ENCODE measurements at places on chromosomes 6 and 20. TPM values are rescaled to one million over a fixed set of nuclear protein-coding genes. Genes with fewer than 3 reads are reported as not detected.

CALHM4 gene
- not detected for total RNA-seq

FRK gene
- 0.46 TPM for total RNA-seq

BPIFB1 gene
- not detected for total RNA-seq

ZNF311 gene
- 0.40 TPM for total RNA-seq

MMS22L gene
- total RNA-seq = 19.3 TPM

CD83 gene
- total RNA-seq = 13.0 TPM

DNA sequence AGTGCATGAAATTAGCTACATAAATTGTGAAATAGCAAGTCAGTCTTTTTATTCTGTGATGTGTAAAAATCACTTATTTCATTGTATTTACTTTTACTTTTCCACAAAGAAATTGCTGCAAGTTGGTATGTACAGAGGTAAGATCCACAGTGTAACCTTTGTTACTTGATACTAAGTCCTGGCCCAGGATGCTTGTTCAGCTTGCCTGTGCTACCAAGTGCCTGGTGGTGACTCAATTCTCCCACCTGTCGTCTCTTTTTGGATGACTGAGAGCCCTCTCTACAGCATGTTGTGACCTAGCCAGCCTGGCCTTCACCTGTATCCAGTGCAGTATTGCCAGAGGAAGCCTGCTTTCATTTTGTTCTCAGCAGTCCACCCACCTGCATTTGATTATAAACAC, 54.9 kb downstream of the ANKRD6 start:
- H3K4me1 ChIP-seq = no peaks in the 10 kb centered on the region
- H3K27ac ChIP-seq = no peak overlapping the region
- DNase-seq = no peak
- H3K4me3 ChIP-seq = no peak overlapping the region

DNA sequence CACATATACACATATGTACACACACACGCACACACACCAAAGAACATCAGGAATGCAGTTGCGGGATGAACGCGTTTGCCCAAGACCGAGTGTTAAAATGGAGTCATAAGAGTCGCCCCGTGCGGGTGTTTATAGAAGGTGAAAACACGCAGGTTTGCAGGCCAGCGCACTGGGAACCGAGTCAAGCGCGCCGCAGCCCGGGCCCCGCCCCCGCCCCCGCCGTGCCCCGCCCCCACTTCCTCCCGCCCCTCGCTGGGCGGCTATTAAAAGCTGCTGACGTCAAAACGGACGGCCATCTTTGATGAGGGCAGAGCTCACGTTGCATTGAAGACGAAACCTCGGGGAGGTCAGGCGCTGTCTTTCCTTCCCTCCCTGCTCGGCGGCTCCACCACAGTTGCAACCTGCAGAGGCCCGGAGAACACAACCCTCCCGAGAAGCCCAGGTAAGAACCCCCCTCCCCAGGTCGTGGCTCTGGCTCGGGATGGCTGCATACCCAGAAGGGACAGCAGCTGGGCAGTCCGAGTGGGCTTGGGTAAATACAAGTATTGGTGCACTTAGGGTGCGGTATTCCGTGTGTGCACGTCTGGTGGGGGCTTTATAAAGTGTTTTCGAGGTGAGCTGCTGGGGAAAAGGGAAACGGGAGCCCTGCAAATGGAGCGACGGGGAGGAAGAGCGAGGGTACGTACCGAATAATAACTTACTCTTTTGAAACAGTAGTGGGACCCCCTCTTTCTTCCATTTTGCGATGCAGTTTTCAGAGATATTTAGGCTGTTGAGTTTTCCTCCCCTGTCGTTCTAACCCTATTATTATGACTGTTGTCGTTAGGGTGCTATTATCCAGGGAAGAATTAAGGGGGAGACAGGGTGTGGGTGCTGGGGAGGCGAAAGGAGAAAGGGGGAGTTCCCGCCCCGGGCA, at the start of gene SNAP25:
Gene SNAP25 (plus strand): TSS at position 295 of the 916 bp plus-strand sequence. CDS start 56,662 bp downstream, outside the sequence.
- no peak within 1 kb of the TSS for H3K27ac ChIP-seq
- H3K4me3 ChIP-seq = no peak within 1 kb of the TSS
- H3K36me3 ChIP-seq = no peaks in the 10 kb centered on the region
- no peaks in the 10 kb centered on the region for H3K4me1 ChIP-seq
- DNase-seq = peak; percentile 26

GRCh38 chr6:165515963-165516624, 146.9 kb downstream of the PDE10A start:
- H3K4me3 ChIP-seq = no peak overlapping the region
- peaks cover 9% of the 10 kb centered on the region for H3K4me1 ChIP-seq
- H3K27ac ChIP-seq = peak overlapping the region; percentile 41

DNA sequence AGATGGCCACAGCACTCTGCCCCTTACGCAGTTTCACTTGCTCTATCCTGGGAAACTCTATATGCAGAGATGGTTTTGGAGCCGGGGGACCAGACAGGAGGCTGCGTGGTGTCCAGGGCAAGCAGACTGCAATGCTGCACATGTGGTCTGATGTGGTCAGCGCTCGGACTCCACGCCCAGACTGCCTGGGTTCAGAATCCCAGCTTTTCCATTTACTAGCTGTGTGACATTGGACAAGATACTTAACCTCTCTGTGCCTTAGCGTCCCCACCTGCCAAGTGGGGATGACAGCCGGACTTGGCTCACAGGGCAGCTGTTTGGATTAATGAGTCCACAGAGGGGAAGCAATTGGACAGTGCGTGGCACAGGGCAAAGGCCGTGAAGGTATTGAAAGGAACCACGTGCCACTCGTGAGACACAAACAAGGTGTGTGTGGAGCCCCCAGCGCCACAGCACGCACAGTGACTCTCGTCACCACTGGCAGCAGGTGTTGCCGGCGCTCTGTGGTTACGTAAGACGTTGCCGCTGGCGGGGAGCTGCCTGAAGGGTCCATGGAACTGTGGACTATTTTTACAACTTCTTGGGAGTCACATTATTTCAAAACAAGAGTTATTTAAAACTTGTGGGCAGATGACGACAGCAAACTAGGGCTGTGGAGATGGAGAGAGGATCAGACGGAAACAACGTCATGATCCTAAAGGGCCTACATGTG, 201.4 kb downstream of the PREX1 start:
- H3K36me3 ChIP-seq = no peaks in the 10 kb centered on the region
- H3K4me3 ChIP-seq = no peak overlapping the region

NFATC2 gene
- 12.4 TPM for total RNA-seq

DNA sequence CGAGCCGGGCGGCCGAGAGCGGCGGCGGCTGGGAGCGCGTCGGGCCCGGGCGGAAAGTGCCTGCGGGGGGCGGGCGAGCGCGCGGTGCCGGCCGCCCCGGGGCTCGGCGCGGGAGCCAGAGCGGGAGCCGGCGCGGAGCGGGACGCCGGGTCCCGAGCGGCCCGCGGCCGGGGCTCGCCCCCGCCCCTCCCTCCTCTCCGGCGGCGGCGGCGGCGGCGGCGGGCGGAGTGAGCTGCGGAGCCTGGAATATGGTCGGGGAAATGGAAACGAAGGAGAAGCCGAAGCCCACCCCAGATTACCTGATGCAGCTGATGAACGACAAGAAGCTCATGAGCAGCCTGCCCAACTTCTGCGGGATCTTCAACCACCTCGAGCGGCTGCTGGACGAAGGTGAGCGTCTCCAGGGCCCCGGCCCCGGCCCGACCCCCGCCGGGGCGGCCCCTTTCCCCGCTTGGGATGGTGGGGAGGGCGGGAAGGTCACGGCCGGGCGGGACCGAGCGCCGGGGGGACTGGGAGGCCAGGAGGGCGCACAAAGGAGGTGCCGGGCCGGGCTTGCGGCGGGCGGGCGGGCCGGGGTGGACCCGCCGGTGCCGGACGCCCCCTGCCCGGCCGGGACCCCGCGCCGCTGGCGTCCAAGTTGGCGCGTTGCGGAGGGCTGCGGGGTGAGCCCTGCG, 565 bp downstream of the QKI start:
- H3K4me1 ChIP-seq = peaks cover 25% of the 10 kb centered on the region
- H3K4me3 ChIP-seq = peak overlapping the region; percentile 88
- no peaks in the 10 kb centered on the region for H3K36me3 ChIP-seq
- peak overlapping the region; percentile 32 for H3K27ac ChIP-seq
- H3K27me3 ChIP-seq = no peaks in the 10 kb centered on the region

C20orf202 gene
- total RNA-seq = not detected

GRCh38 chr6:35072051-35072697, 69.0 kb downstream of the TCP11 start:
- H3K27ac ChIP-seq = no peak overlapping the region
- H3K36me3 ChIP-seq = no peaks in the 10 kb centered on the region
- H3K27me3 ChIP-seq = no peaks in the 10 kb centered on the region
- H3K4me1 ChIP-seq = no peaks in the 10 kb centered on the region
- no peak overlapping the region for H3K4me3 ChIP-seq

- H3K4me1 ChIP-seq = no peaks in the 10 kb centered on the region
- H3K27me3 ChIP-seq = no peaks in the 10 kb centered on the region
- H3K36me3 ChIP-seq = peaks cover 5% of the 10 kb centered on the region
- no peak overlapping the region for H3K27ac ChIP-seq
Measured at GRCh38 chr6:149696901-149697300, 21.0 kb downstream of the LATS1 start.

PEX7 gene
- total RNA-seq = 6.6 TPM

FERMT1 gene
- total RNA-seq = 72.6 TPM

DNA sequence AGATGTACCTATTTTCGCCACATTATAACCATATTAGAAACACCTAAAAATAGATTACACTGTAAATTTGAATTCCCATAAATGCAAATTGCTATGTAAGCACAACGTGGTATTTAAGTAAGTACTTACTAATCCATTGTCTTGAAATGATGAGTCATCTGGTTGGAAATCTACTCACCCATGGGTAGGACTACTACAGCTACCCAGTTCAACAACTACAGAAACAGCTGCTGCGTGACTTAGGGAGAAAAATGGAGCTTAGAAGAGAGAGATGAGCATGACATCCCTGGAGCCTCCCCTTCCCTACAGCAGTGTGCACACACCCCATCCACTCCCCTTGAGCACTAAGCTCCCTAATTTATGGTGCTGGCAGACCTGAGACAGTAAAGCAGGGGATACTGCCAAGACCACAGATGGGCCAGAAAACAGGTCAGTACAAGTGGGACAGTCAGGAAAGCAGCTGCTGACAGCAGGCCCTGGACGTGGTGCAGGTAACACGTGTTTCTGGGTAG, 26.9 kb downstream of the RRAGD start:
- no peak overlapping the region for H3K27ac ChIP-seq
- H3K4me3 ChIP-seq = no peak overlapping the region
- H3K4me1 ChIP-seq = peaks cover 10% of the 10 kb centered on the region
- peak; percentile 66 for DNase-seq
- H3K36me3 ChIP-seq = no peaks in the 10 kb centered on the region
- no peaks in the 10 kb centered on the region for H3K27me3 ChIP-seq

Data from PC-3 (cell line).